ENCODE measurements at places on chromosomes 4 and X. TPM values are rescaled to one million over a fixed set of nuclear protein-coding genes. Genes with fewer than 3 reads are reported as not detected.
A peak's percentile ranks its signal among the peaks of the same experiment; 100 is the strongest.

Gene HERC6
- 7.6 TPM for total RNA-seq

Gene IQCM
- not detected for total RNA-seq

Gene FMR1NB
- total RNA-seq: not detected

Gene RPA4
- 0.75 TPM for total RNA-seq

Gene ARL9
- 0.26 TPM for total RNA-seq

Gene UGT2B17
- total RNA-seq: 0.19 TPM

Gene MSMO1
- total RNA-seq: 91.1 TPM

Gene DACH2
- total RNA-seq: not detected

Gene ALB
- total RNA-seq: 79.8 TPM

Gene SYTL5
- total RNA-seq: 8.8 TPM

GRCh38 chr4:148445860-148446330 lies 3.7 kb upstream of the NR3C2 start:
- H3K4me1 ChIP-seq: peaks cover 9% of the 10 kb centered on the region
- H3K36me3 ChIP-seq: no peaks in the 10 kb centered on the region
- H3K4me3 ChIP-seq: peak overlapping the region; percentile 41
- DNase-seq: no peak
- no peak overlapping the region for H3K27ac ChIP-seq

- H3K27ac ChIP-seq: no peak overlapping the region
- no peak overlapping the region for H3K4me3 ChIP-seq
- no peaks in the 10 kb centered on the region for H3K27me3 ChIP-seq
- no peaks in the 10 kb centered on the region for H3K4me1 ChIP-seq
Observed at GRCh38 chrX:80267790-80268189, 152.5 kb upstream of the TENT5D start.

DNA sequence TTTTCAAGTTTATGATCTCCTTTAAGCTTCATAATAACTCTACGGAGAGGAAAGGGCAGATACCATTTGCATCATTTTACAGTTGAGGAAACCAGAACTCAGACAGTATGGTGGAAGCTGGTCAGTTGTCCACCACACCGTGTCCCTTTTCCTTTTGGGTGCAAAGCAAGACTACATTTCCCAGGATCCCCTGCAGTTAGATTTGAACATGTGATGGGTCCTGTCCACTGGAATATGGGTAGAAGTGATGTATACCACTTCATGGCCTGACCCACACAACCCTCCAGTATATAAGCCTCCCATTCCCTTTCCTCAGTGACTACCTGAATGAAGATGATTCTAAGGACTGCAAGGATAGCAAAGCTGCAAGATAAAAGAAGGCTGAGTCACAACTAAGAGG lies 74.7 kb downstream of the BEND2 start:
- no peak for DNase-seq
- no peak overlapping the region for H3K4me3 ChIP-seq
- H3K4me1 ChIP-seq: no peaks in the 10 kb centered on the region
- no peak overlapping the region for H3K27ac ChIP-seq

DNA sequence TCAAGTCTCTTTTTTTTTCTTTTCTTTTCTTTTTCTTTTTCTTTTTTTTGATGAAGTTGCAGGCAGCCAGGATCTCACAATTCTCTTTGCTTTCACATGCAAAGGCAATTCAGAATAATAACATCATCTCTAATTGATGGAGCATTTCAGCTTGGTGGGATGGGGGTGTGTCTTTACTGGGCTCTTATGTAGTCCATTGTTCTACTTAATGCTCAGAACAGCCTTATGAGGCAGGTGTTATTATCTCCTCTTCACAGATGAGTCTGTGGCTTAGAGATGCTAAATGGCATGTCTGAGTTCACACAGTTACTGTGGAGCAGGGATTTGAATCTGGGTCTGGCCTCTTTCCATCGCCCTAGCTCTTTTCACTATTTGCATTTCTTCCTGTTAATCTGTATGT lies 70.2 kb downstream of the TRPC5 start:
- no peaks in the 10 kb centered on the region for H3K27me3 ChIP-seq
- no peaks in the 10 kb centered on the region for H3K4me1 ChIP-seq
- H3K36me3 ChIP-seq: no peaks in the 10 kb centered on the region
- no peak overlapping the region for H3K27ac ChIP-seq
- no peak overlapping the region for H3K4me3 ChIP-seq
- no peak for DNase-seq

GRCh38 chrX:71420686-71421085 lies 54.5 kb downstream of the TAF1 start:
- H3K27me3 ChIP-seq: no peaks in the 10 kb centered on the region
- H3K4me3 ChIP-seq: no peak overlapping the region
- no peaks in the 10 kb centered on the region for H3K4me1 ChIP-seq
- H3K27ac ChIP-seq: no peak overlapping the region

- H3K4me3 ChIP-seq: no peak overlapping the region
- H3K27me3 ChIP-seq: no peaks in the 10 kb centered on the region
- H3K36me3 ChIP-seq: no peaks in the 10 kb centered on the region
- no peak for DNase-seq
- H3K4me1 ChIP-seq: peaks cover 10% of the 10 kb centered on the region
Observed at GRCh38 chr4:145799223-145799622, 119.3 kb downstream of the C4orf51 start.

DNA sequence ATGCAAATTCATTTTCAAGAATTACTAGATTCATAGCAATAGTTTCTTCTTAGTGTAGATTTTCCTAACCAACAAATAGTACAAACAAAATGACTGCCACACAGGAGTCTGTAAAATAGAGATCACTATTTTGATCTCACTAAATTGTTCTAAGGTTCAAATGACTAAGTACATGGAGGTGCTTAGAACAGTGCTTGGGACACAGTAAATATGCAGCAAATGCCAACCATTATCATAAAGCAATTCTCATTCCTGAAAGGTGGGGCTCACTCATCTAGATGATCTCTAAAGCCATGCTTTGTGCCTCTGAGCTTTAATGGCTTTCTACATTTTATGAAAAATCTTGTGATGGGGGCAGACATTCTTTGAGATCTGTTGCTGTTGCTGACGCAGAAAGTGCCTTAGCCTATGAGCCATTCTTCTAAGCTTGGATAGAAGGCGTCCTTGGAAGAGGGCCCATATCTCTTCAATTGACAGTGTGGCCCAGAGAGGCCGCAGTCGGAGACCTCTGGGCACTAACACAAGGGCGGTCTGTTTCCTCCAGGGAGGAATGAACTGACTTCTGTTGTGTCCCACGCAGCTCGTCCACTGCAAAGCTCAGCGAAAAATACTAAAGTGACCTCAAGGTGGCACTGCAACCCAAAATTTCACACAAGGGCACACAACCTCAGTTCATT lies 23.5 kb downstream of the TLR10 start:
- no peak overlapping the region for H3K27ac ChIP-seq
- H3K4me1 ChIP-seq: no peaks in the 10 kb centered on the region
- H3K4me3 ChIP-seq: no peak overlapping the region
- no peak for DNase-seq
- no peaks in the 10 kb centered on the region for H3K27me3 ChIP-seq

DNA sequence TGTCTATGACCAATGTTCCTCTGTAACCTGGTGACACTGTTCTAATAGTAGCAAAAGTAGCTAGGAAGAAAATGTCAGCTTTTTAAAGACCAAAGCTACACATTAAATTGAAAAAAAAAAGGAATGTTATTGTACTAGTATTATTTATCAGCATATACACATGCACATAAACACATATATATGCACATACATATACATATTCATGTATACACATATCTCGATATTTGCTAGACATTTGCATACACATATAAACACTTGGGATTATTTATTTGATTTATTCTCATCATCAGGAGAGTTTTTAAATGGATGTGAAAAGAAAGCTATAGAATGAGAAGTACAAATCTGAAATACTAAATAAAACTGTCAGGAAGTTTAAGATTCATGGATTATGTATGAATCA lies 21.3 kb upstream of the NEIL3 start:
- H3K4me1 ChIP-seq: no peaks in the 10 kb centered on the region
- no peak overlapping the region for H3K27ac ChIP-seq
- no peak for DNase-seq
- H3K4me3 ChIP-seq: no peak overlapping the region

GRCh38 chr4:12658146-12658545 lies 826.0 kb downstream of the RAB28 start:
- no peak overlapping the region for H3K4me3 ChIP-seq
- DNase-seq: no peak
- H3K27ac ChIP-seq: no peak overlapping the region
- no peaks in the 10 kb centered on the region for H3K36me3 ChIP-seq
- no peaks in the 10 kb centered on the region for H3K27me3 ChIP-seq
- no peaks in the 10 kb centered on the region for H3K4me1 ChIP-seq

DNA sequence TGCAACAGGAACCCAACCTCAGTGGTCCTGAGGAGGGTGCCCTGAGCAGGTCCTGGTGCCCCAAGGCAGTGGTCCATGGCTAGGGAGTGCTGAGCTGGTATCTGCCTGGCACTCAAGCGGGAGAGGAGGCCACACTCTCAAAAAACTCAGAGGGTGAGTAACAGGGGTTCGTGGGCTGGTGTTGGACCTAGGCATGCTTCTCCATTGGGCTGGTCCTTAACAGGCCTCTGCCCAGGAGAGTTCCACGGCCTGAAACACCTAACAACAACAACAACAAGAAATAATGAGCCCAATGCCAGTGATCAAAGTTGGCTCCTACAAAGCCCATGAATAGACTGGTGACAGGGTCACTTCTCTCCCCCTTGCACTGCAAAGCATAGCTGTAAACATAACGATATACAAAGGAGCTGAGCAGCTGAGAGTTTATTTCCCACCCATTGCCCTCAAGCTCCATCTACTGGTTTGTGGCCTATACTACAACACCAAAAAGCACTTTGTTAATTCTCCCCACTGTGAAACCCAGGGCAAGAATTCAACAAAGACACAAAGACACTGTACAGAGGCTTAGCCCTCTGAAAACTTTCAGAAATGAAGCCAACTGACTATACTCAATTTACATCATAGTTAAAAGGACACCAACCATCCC lies 736.1 kb upstream of the ADGRL3 start:
- H3K4me3 ChIP-seq: no peak overlapping the region
- peak; percentile 5 for DNase-seq
- no peak overlapping the region for H3K27ac ChIP-seq
- no peaks in the 10 kb centered on the region for H3K4me1 ChIP-seq
- H3K36me3 ChIP-seq: no peaks in the 10 kb centered on the region

DNA sequence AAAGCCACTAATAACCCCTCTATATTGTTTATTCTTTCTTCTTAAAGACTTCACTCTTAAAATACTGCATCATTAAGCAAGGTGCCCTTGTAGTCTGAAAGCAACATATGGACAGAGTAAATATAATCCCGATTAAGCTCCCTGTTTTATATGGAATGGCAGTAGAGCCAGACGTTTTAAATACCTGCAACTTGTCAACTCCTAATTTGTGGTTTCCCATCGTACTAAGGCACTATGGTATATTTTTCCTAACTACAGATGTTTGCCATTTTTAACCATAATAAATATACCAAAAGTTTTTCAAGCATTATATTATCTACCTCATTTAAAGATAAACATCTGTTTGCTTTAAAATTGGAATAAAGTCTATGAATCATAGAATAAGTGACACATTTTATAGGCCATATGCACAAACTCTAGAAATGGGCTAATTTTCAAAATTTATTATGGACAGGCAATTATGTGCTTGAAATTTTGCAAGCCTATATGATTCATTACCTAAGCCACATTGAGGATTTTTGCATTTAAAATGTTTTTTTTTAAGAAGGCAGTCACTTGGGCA lies 194.6 kb downstream of the FRMPD4 start:
- no peaks in the 10 kb centered on the region for H3K36me3 ChIP-seq
- no peaks in the 10 kb centered on the region for H3K4me1 ChIP-seq
- no peak overlapping the region for H3K4me3 ChIP-seq
- H3K27me3 ChIP-seq: no peaks in the 10 kb centered on the region

- no peaks in the 10 kb centered on the region for H3K36me3 ChIP-seq
- no peak overlapping the region for H3K27ac ChIP-seq
- no peak for DNase-seq
- H3K4me1 ChIP-seq: peaks cover 14% of the 10 kb centered on the region
- H3K4me3 ChIP-seq: no peak overlapping the region
Observed at GRCh38 chr4:174503079-174503715, 19.1 kb downstream of the HPGD start.

DNA sequence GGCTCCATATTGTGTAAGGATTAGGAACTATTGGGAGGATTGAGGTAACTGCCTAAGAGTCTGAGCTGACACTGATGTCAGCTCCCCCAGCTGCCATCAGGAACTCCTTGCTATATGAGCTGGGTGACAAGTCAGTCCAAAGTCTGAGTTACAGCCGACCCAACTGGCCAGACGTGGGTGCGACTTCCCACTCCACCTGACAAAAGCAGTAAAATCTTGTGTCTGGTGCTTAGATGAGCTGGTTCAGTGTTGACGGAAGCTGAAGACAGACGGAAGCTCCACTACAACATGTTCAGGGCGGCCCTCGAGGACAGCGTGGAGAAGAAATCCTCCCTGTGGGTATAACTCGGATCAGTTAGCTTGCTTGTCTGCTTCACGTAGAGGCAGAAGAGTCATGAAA lies 22.8 kb upstream of the NAT8L start:
- H3K4me3 ChIP-seq: peak overlapping the region; percentile 34
- H3K36me3 ChIP-seq: no peaks in the 10 kb centered on the region
- peak; percentile 48 for DNase-seq
- peak overlapping the region; percentile 76 for H3K27ac ChIP-seq

DNA sequence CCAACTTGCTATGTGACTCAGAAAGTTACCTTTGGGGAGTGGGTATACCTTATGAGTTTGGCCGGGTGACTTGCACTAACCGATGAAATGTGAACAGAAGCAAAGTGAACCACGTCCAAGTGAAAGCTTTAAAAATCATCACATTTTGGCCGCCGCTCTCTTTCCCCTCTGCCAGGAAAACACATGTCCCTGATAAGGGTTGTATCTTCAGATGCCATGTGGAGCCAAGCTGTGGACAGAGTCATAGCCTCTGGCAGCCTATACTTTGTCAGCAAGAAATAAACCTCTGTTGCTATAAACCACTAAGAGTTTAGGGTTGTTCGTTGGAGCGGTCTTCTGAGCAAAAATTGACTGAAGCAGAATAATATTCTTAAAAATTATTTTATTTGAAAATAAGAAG lies 92.3 kb downstream of the PRDM5 start:
- no peak overlapping the region for H3K27ac ChIP-seq
- H3K36me3 ChIP-seq: no peaks in the 10 kb centered on the region
- DNase-seq: no peak
- H3K4me1 ChIP-seq: peaks cover 9% of the 10 kb centered on the region
- H3K27me3 ChIP-seq: no peaks in the 10 kb centered on the region
